ENCODE measurements at places on chromosomes 6 and 20.

DNA sequence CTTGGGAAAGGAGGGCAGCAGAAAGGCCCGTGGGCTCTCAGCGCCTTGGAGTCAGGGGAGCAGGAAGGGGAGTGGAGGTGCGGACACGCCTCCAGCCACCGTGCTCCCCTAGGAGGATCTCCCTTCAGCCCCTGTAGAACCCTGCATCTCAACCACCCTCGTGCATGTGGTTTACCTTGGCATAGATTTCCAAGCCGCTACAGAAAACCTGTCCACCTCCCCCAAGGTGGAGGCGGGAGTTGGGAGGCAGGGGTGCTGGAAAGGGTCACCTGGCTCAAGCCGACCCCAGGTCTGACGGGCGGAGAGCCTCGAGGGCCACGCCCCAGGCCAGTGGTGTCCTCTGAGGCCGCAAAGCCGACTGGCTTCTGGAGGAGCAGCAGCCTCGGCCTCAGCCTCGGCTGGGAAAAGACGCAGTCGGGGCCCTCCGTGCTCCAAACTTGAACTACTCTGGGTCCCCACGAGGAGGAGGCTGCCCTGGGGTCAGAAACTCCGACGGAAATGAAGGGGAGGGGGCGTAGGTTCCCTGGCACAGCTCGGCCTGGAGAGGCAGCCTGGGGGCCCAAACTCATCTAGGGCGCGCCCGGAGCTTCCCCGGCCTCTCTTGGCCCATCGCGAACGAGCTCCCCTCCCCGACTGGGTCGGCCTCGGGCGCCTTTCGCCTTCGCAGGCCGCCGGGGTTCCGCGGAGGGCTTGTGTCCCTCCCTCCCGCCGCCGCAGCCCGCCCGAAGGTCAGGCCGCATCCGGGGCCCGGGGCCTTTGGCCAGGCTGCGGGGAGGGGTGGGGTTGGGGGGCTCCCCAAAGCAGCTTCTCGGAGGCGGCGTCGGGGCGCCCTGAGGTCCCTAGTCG lies 6.3 kb upstream of the FOXF2 start:
- no peak for DNase-seq

- DNase-seq = no peak
Observed at GRCh38 chr6:138005846-138006245, 101.4 kb downstream of the PERP start.

DNA sequence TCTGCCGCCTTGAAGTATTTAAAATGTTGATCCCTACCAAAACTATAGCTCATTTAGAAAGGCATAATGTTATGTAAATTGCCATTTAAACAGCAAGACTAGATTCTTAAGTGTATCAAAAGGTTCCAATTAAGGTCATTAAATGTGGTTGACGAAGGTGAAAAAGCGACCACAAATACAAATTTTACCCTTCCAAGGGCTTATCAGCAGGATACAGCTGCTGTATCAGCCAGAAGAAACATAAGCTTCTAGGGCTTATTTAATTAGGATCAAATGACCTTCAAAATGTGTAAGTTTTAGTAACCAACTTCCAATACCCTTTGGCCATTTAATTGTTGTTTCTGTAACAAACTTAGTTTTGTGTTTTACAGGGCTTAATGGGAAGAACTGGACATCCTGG lies 139.9 kb downstream of the COL9A1 start:
- no peak for DNase-seq

DNA sequence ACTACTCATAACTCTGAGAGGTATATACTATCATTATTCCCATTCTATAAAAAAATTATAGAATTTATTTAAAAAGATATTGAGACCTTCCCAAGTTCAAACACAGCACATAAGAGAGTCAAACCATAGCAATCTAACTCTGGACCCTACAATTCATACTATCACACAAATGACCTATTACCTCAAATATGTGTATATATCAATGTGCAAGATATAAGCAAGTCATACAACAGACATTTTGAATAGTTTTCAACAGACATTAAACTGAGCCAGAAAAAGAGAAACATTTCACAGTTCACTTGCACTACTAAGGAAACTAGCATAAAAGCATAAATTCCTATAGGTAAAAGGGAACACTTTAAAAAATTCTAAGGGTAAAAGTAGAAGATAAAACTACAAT lies 11.7 kb downstream of the PHIP start:
- DNase-seq = no peak

DNA sequence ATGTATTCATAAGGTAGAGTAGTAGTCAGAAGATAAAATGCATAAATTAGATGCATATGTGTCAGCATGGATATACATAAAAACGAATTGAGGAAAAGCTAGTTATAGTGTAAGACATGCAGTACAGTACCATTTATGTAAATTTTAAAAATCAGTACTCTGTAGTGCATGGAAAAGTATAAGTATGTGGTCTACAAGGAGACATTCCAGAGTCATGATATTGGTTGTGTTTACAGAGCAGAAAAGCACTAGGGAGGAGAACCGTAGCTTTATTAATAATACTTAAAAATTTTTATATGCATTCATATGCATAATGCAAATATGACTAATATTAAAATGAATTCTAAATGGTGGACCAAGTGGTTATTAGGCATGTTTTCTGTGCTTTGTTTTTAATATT lies 220.0 kb downstream of the ZFAND3 start:
- DNase-seq = no peak

DNA sequence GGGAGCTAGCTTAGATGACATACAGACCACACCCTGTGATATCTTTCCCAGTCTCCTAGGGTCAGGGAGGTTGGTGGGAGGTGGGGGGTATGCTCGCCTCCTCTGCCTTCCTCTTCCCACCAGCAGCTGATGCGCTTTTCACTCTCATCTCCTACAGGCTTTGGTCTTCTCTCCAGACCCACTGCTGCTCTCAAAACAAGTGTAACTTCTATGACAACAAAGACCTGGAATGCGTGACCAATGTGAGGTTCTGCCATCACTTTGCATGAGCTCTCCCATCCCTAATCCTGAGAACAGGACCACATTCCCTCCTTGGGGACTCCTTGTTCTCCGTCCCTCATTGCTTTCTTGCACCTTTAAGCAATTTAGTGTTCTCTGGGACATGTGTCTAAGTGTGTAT lies 2.7 kb downstream of the CTSA start:
- DNase-seq = no peak

DNA sequence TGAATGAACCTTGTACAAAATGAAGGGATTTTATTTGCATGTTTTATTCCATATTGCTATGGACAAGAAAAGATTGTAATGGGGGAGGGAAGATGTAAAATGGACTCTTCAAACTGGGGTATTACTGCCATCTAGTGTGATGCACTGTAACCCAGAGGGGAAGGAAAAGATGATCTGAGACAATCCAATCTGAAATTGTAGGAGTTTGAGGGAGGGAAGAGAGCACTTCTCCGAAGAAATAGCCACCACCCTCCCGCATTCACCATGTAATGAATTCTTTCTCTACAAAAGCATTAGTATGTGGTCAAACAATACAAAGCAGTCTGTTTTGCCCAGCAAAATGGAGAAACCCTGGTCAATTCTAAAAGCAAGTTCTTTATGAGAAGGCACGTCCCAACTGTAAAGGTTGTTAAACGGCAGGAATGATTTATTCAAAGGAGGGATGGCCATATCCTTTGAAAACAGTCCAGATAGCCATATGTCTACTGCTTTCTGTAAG lies 679.5 kb upstream of the NRSN1 start:
- DNase-seq = no peak

GRCh38 chr20:41786158-41786557 lies 168.0 kb upstream of the CHD6 start:
- no peak for DNase-seq

- no peak for DNase-seq
Observed at GRCh38 chr6:52394251-52394666, 25.9 kb upstream of the EFHC1 start.

DNA sequence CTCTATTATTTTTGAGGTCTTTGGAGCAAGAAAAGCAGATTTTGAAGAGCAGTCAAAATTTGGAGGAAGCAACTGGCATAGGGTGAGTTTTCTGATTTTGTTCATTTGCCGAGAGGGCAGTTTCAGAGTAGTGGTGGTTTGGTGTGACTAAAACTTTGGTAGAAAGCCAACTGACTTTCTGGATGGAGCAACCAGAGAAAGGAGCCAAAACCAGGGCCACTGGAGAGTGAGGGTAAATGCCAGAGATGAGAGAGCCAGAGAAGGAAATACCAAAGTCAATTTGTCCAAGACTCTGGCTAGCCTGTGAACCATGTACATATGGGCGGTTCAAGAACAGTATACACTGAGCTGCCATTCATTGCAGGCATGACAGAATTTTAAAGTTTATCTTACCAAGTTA lies 40.5 kb upstream of the ZBTB24 start:
- DNase-seq = no peak

DNA sequence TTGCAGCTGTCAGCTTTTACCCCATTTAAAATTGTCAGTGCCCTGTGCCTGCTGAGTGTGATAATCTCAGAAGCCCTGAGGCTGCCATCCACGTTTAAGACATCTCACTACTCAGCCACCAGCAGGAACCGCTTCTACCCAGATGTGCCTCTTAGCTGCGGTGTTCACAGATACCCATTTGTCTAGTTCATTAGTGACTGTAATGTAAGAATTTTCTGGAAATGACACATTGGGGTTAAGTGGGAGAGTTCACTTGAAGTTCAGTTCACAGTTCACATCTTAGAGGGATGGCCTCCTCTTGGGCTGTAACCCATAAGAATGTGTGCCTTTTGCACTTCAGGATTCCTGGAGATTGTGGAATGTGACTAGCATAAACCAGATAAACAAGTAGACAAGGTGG lies 477.7 kb downstream of the BTBD3 start:
- DNase-seq = no peak

DNA sequence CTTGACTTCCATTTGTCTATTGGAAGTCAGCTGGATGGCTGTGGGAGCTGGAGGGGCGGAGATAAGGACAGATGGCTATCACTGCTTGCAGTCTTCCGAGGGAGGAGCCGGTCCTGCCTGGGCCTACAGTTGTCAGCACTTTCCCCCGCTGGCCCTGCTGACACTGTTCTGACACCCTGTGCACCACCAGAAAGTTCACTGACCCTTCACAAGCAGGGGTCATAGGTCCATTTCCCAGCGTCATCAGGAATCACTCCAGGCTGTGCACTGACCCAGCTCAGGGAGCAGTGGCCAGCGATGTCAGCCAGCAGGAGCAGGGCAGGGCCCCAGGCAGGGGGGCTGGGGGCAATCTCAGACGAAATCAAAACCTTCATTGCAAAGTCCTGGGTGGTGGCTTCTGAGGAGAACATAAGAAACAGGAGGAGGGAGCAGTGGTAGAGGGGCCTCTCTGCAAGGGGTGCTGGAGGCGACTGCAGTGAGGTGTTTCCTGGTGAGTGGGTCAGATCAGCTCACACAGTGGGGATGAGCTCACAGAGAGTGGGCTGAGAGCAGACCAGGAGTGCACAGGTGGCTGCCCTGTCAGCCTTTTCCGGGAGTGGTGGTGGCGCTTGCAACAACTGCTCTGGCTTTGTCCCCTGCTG lies 26.5 kb upstream of the PLEKHG1 start:
- no peak for DNase-seq

DNA sequence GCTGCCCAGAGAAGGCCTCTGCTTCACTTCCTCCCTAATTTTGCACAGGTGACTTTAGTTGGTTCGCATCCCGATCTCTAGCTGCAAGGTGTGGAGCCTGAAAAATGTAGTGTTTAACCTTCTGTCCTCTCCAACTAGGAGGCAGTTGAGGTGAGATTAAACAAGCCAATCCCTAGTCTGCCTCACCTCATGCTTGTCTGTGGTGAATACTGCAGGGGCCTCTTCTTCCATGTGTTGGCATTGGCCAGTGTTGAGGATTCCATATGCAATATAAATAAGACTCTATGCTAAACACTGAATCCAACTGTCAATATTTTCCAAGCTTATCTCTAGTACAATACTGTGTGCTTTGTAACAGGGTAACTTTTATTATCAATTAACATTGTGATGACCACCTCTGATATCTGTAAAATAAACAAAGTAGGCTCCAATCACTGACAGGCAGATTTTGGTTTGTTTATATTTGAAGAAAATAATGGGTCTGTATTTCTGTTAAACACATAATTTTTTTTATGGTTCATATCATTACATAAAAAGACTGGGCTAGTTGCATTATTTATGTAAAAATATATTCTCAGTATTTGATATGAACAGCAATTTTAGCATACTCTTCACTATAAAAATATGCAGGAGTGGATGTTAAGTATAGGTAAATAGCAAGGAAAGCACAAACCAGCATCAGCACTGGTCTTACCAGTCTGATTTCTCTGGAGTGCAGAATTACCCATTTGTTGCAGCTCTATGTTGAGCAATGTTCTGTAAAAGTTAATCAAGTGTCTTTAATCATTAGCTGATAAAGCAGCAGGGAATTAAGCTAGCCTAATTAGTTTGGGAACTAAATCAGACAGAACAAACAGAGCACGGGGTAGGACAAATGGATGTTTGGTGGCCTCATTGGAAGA lies 74.0 kb downstream of the ANKRD6 start:
- DNase-seq = no peak

DNA sequence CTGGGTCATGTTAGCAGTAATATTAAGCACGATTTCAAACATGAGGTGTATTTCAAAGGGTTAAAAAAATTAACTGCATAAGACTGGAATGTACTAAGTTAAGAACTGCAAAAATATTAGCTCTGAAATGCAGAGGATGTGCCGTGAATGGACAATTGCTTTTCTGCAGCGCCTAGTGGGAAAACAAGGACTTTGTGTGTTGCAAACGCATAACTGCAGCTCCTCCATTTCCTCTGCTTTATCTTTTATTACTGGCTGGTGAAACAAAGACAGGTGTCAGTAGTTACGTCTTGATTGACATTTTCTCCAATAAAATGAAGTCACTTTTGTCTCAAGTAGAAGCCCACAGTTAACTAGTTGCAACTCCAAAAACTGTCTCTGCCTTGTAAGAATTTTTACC lies 1.7 kb downstream of the PDE7B start:
- DNase-seq = no peak

Data from stimulated activated CD8-positive, alpha-beta memory T cell treated with anti-CD3 and anti-CD28 coated beads, Interleukin-4, amount 100 ng/mL, for 24 hours (primary cell).